H7 (cell line): ENCODE measurements at places on chromosomes 11 and 22.
A peak's percentile ranks its signal among the peaks of the same experiment; 100 is the strongest.

DNA sequence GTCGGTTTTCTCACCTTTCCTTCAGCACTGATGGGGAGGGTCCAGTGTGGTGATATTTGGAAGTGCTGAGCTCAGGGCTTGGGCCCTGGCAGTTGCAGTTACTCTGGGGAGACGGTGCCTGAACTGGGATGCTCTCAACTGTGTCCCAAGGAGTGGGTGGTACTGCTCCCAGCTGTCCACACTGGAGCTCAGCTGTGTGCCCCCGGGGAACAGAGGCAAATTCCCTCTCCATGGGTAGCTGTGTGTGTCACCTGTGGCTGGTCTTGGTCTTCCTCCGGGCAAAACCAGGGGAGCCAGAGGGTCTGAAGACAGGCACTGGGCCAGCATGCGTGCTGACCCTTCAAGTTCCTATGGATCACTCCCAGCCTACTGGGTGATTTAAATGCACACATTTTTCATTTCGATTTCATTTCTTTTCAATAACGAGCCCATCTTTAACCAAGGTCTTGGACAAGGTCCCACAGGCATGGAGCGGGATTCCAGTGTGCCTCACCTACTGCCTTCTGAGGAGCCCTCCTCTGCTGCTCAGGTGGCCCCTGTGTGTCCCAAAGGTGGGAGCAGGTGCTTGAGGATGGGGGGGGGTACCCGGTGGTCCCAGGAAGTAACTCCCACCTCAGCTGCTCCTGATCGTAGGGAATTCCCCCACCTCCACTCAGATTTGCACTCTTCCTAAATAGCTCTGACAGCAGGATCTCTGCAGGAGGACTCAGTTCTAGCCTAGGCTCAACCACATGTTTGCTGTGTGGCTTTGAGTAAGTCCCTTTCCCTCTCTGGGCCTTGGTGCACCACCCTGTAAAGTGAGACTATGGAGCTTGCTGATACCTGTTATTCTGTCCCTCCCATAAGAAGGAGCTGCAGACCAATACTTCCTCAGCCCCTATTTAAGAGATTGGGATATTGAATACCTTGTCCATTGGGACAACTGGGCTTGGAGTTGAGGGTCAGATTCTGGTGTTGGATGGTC, 16.8 kb downstream of the PRDM11 start:
- no peak for DNase-seq

DNA sequence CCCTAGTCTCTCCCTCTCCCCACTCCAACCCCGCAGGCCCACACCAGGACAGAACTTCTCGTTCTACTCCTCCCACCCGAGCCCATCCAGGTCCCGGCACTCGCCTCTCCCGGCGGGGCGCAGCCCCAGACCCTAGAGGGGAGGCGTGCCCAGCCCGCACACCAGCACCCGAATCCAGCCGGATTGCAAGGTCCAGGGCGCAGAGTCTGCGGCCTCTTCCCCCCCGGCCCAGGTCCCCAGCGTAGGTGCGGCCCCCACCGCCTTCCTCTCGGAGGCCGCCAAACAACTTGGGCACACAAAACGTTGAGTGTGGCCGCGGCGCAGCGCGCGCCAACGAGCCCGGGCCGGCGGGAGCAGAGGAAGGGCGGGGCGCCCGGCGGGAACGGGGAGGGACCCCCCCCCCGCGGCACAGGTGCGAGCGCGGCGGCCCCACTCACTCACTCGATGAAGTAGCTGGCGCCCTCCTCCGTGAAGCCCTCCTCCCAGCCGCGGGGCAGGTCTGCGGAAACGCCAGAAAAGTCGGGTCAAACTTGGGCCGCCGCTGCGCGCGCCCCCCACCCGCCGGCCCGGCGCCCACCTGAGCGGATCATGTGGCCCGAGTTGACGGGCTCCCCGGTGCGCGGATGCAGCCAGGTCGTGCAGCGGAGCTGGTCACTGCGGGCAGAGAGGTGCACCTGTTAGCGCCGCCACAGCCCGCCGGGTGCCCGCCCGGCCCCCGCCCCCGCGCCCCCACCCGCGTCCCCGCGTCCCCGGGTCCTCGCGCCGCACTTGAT, 480 bp downstream of the PLEKHA7 start:
- peak; percentile 87 for DNase-seq

GRCh38 chr22:31075961-31076360, 5.2 kb upstream of the SMTN start:
- no peak for DNase-seq

DNA sequence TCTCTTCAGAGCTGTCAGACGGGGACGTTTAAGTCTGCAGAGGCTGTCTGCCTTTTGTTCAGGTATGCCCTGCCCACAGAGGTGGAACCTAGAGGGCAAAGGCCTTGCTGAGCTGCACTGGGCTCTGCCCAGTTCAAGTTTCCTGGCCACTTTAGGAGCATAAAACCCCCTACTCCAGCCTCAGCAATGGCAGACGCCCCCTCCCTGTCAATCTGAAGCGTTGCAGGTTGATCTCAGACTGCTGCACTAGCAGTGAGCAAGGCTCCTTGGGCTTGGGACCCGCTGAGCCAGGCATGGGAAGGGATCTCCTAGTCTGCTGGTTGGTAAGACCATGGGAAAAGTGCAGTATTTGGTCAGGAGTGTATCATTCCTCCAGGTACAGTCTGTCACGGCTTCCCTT, 66.6 kb upstream of the TP53I11 start:
- peak; percentile 58 for DNase-seq

DNA sequence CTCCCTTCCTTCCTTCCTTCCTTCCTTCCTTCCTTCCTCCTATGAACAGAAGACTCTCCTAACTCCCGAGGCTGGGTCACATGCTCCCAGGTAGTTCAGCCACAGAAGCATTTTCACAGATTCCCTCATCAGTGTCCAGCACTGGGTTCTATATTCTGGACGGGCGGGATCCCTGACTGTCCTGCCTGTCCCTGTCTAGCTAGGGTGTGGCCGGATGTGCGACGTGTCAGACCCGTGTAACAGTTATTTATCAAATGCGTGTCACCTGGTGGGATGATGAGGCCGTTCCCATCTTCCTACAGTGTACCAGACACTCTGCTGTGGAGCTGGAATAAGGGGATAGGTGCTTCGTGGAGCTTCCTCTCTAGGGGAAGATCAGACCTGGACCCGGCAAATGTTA, 901.0 kb downstream of the BRD1 start:
- DNase-seq, result no peak

DNA sequence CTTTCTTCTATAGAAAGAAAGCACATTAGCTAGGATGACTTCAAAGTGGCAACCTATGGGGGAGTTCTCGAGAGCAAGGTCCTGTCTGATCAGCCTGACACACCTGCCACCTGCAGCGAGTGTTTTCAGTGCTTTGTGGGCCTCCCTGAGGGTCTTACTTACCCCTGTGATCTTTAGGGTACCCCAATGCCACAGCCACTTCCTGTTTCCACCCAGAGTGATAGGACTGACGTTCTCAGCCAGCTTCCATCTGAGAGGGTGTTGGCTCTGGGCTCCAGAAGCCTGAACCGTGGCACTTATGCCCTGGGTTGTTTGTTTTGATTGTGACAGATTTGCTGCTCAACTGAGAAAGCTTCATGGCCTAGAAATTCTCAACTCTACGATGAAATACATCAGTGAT, 21.7 kb upstream of the ANKK1 start:
- DNase-seq, result no peak

GRCh38 chr11:43542750-43543712, 137.5 kb upstream of the HSD17B12 start:
- DNase-seq, result no peak

GRCh38 chr11:75602951-75603350, 40.9 kb downstream of the SERPINH1 start:
- DNase-seq, result no peak

DNA sequence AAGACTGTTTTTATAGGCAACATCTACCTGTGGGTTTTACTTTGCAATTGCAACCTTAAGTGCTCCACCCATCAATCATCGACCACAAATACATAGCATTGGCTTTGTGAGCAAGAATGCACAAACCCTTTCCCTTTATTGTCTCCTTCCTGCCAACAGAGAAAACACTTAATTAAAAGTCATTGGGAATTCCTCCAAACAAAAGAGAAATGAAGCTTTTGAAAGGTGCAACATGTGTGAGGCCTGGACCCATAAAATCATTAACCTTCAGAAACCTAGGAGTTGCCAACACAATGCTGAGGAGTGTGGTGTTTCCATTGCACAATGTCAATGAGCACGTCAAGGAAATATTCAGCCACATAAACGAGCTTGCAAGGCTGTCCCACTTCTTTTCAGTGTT, 223.2 kb downstream of the BLID start:
- DNase-seq, result no peak

DNA sequence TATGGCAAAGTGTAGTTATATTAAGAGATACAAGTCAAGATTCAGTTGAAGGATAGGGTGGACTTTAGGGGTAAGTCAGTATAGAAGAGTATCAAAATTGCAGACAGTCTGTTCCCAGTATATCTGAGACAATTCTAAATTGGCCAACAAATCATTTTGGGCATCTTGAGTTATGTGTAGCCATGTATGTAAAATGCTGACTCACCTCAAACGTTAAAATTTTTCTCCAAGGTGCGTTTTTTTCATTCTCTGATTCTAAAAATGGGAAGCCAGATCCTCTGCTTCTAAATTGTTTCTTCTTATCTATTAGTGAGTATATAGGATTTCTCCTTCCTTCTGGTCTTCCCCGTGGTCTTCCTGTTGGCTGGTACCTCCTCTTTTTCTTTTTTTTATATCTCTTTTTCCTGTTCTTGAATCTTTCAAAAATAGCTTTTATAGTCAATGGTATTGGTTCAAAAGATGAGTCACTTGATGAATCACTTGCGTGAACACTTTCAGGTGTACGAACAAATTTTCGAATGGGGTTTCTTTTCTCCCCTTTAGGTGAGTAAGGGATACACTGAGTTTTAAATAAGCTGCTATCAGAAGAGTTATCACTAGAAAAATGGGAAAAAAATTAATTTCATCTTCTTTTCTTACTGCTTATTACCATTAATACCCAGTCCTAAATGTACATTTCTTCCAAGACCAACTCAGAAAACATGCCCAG, 3.2 kb downstream of the TAF1D start:
- DNase-seq, result no peak

GRCh38 chr11:78229106-78229505, 40.4 kb downstream of the USP35 start:
- no peak for DNase-seq

DNA sequence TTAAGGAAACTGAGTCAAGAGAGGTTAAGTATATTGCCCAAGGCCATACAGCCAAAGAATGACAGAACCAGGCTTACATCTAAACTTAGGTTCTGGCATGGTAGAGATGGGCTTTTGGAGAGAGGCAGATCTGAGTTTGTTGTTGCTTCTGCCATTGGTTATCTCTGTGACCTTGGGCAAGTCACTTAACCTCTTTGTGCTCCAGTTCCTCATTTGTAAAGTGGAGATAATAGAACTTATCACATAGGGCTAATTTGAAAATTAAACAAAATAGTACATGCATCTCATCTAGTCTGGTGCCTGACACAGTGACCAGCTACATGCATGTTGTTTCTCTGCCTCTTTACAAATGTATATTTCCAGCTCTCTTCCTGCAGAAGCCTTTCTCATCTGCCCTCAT, 47.0 kb upstream of the PLET1 start:
- DNase-seq, result no peak

DNA sequence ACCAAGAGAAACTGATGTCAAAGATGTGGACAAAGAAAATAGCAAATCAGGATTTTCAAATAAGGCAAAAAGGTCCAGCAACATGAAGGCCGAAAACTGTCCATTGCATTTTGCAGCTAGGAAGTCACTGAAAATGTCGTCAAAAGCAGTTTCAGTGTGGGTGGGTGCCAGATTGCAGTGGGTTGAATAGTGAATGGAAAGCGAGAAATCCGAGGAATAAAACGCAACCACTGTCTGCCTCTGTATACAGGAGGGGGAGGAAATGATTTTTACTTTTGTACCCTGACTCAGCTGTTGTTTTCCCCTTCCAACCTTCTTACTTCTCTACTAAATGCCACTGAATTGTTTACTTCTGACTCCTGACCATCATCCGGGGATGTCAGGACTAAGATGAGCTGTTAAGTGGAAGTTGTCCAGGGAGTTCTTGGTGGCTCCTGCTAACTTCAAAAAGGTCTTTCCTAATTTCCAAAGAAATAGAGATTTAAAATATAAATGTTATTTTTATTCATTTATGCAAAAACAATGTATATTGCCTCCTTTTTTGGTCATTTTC, 64.9 kb upstream of the BIRC3 start:
- no peak for DNase-seq

DNA sequence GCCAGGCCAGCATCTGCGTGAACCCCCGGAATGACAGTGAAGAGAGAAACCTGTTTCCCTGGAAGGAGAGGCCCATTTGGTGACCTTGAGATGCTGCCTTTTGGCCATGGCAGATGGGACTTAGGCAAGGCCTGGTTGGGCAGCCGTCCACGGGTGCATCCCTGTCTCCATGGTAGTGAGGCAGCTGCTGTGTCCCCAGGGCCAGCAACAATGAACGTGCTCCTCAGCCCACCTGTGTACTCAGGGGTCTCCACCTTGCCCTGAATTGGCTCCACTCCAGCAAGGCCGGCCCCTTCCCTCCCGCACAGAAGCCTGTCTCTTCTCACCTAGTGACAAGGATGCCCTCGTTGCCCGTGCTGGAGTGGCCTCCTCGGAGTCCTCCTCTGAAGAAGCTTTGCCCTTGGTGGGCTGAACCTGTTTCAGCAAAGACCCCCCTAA, 441.1 kb downstream of the TBC1D22A start:
- DNase-seq, result no peak

GRCh38 chr11:59289356-59290181, 69.1 kb upstream of the OR5AN1 start:
- no peak for DNase-seq

DNA sequence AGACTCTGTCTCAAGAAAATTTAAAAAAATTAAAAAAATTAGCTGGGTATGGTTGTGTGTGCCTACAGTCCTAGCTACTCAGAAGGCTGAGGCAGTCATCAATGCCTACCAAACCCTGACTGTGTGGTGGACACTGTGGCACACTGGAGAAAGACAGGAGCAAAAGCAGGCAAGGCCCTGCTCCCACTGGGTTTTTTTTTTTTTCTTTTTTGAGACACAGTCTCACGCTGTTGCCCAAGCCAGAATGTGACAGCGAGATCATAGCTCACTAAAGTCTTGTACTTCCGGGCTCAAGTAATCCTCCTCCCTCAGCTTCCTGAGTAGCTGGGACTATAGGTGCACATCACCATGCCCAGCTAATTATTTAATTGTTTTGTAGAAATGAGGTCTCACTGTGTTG, 4.6 kb downstream of the NEFH start:
- no peak for DNase-seq

DNA sequence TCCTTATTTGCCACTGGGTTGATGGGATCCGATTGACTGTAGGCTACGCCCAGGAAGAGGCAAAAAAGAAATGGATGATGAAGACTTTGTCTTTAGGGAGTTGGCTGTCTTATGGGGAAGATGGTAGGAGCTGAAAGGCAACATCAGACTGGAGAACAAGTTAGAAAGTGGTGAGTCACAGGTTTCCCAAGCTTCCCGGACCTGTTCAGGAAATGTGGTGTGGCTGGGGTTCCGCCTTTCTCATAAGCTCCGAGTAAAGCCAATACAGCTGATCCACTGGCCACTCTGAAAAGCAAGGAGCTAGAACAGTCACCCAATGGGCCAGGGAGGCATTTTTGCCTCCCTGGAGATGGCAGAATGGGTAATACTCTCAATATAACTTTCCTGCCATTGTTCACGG, 194.5 kb downstream of the SNX19 start:
- no peak for DNase-seq
